IPS-NIHi11 (cell line): ENCODE measurements at places on chromosomes 6 and 20.

DNA sequence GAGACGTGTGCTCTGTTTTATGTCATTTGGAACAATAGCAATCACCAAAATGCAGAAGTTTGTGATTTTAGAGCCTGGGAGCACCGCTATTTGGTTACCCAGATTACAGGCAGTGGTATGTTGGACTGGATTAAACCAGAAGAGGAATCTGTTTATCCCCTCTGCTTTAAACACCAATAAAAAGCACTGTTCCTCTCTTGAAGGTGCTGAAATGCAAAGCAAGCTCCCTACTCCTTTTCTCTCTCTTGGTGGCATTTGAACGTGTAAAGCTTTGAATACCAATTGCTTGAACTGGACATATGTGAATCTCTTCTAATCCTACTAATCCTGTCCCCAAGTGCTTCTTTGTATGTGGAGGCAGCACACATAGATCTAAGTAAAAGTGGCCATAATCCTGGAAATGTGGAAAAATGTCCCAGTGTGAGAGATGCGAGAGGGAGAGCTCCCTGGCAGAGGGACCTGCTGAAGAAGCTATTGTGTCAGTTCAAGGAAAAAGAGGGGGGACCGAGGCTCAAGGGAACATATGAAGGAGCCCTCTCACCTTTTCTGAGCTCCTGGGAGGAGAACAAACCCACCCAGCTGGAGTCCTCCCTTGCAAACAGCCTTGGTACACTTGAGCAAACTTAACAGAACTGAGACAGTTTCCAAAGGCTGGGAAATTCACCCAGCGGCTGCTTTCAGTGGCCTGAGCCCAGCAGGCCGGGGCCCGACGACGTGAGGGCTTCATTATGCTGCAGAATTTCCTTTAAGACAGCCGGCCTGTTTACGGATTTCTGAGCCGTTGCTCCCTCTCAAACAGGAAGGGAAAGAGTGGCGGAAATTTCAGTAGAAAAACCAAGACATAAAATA, 18.8 kb upstream of the OLIG3 start:
- DNase-seq, result peak; percentile 33

- DNase-seq, result no peak
Observed at GRCh38 chr20:51578145-51578459, 35.6 kb upstream of the NFATC2 start.

GRCh38 chr20:16004108-16004854, 569.0 kb downstream of the KIF16B start:
- DNase-seq, result no peak

DNA sequence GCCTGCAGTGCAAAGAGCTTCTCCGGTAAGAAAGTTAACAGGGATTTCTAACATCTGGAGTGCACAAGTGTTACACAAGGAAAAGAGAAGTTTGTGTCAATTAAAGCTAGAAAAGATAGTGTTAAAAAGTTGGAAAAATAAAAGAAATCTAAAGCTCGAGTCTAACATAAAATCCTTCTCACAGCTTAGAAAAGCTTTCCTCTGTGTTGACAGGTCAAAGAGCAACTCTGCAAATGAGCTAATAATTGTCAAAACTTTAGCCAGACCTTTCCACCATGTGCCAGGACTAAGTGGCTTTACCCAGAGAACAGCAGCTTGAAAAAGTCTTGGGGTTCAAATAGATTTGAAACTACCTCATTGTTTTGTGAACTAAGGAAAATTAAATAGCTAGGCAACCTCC, 14.8 kb downstream of the PTPRK start:
- DNase-seq, result no peak

GRCh38 chr6:5707281-5708045, 299.3 kb downstream of the NRN1 start:
- DNase-seq, result no peak

DNA sequence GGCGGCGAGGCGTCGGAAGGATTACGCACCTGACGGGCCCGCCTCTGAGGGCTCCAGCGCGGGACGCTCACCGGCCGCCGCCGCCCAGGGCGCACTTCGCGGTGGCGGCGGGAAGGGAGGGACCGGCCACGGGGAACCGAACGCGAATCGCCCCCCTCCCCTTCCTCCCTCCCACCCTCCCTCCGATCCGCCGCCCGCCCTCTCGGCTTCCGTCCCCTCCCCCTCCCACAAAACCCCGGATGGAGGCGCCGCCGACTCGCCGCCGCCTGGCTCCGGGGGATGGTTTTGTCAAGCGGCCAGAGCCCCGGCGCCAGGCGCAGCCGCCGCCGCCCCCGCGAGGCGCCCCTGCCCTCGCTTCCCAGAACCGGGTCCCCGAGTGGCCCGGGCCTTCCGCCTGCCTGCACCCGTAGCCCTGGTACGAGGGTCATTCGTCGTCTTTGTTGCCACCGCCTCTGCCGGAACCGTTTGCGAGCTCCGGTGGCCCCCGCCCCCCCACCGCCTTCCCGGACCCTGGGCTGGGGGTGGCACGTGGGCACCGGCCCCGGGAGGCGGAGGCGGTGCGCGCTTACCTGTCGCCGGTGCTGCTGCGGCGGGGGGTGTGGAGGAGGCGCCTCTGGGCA, 398 bp downstream of the ZBTB2 start:
- DNase-seq, result peak; percentile 72

- DNase-seq, result peak; percentile 69
Observed at GRCh38 chr6:90295854-90296340, 746 bp downstream of the BACH2 start.

DNA sequence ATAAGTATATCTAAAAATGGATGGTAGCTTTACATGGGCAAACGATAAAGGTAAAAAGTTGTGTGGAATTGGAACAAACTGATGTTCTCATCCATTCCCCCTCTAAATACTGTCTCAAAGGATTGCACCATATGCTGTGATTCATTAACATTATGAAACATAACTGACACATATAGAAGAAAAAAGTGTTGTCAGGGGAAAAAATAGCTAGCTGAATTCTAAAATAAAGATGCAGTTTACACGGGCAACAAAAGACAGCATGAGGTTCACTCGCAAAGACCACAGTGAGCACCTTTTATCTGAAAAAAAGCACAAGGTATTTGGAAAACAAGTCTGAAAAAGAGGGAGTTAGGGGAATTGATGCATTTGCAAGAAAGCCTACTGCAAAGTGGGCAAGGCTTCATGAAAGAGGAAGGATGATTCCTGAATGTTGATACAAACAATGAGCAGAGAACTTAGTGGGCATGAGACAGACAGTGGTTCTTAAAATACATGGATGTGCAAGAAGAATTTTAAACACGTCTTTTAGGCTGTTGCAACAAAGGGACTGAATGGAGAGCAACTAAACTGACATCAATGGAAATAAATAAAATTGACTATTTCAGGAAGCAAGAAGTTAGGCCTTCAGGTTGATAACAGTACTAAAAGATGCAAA, 280.9 kb downstream of the KIF16B start:
- no peak for DNase-seq

- no peak for DNase-seq
Observed at GRCh38 chr20:63052571-63053431, 46.0 kb upstream of the BHLHE23 start.

- DNase-seq, result no peak
Observed at GRCh38 chr6:128763599-128764300, 119.2 kb upstream of the LAMA2 start.

DNA sequence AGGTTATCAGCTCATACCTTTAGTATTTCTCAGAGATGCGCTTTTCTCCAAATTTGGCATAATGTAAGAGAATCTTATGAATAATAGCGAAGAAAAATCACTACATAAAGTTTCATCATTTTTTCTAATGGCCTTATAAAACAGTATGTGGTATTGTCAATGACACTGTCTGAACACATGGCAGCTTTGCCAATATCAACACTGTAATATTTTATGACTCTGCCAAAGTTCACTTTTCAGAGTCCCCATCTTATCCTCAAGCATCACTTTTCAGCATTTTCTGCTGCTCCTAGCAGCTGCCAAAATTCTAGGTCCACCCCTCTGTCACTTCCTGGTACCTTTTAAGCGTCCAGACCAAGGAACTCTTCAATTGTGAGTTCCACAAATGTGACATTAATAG, 171.5 kb upstream of the C6orf118 start:
- DNase-seq, result no peak

GRCh38 chr6:35377002-35377401, 34.6 kb downstream of the PPARD start:
- no peak for DNase-seq

- DNase-seq, result peak; percentile 48
Observed at GRCh38 chr20:21101453-21101931, 4.7 kb downstream of the LINC00237 start.

DNA sequence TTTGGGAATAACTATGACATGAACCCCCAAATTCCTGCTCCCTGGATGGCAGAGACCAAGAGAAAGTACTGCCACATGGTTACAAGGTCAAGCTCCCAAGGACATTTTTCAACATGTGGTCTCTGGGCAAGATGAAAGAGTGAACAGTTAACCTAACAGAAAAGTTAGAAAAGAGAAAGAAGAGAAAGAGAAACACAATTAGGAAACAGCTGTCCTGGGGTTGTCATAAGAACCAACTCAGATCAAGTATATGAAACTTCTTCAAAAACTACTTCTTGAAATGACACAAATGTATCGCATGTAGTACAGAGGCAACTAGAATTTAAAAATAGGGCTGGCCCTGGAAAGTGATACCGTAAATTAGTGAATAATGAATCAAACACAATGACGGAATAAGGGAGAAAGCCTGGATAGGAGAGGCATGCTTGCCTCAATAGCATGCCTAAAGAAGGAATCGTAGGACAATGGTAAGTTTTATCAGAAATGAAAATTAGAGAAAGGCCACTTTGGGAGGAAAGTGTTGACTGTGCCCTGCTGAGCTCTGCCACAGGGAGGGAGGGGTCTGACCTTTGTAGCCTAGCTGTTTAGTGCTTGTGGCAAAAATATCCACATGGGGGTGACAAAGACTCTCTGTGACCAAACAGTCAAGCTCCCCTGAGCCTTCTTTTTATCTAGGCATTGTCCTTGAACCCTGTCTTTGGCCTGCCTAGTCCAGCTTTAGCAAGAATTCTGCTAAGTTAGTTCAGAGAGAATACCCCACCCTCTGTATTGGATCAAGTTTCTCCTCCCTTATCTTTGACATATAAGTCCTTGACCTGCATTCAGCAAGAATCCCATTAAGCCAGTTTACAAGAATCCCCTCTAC, 4.3 kb upstream of the DCBLD1 start:
- DNase-seq, result peak; percentile 26

DNA sequence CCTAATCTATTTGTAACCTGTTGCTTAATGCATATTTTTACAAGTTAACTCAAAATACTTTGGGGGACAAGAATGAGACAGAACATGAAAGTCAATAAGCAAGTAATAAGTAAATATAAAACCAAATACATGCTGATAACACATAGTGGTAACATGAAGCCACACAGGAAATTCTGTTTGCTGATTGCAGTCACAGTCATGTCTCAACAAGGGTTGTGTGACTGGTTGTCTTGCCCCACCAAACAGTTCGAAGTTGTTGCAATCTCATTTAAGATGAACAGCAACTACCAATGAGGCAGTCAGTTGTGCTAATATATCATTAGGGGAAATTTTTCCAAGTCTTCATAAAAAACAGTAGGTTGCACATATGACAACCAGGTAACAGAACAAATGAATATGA, 14.5 kb downstream of the CD24 start:
- no peak for DNase-seq

DNA sequence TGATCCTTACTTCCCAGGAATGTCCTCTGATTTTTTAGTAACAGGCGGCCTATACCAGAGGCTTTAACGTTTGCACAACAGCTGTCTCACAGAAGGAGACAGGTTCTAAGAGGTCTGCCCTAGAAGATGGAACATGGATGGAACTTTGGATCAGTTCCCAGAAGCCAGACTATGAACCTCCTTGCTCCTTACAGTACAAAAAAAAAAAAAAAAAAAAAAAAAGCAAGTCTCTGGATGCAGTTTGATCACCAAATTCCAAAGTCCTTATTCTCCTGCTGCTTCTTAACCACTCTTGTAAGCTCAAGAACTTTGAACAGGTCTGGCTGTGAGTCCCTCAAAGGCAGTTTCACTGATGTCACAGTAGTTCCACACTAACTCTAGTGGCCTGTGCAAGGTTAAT, 2.0 kb upstream of the TRMT11 start:
- no peak for DNase-seq

DNA sequence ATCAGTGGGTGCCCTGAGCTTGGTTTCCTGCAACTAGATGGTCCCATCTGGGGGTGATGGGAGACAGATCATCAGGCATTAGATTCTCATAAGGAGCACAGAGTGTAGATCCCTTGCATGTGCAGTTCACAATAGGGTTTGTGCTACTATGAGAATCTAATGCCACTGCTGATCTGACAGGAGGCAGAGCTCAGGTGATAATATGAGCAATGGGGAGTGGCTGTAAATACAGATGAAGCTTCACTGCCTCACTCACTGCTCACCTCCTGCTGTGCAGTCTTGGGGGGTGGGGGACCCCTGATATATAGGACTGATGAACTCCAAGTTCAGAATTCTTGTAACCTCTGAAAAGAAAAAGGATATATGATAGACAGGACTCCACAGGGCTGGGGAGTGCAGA, 108.0 kb downstream of the RIN2 start:
- no peak for DNase-seq

DNA sequence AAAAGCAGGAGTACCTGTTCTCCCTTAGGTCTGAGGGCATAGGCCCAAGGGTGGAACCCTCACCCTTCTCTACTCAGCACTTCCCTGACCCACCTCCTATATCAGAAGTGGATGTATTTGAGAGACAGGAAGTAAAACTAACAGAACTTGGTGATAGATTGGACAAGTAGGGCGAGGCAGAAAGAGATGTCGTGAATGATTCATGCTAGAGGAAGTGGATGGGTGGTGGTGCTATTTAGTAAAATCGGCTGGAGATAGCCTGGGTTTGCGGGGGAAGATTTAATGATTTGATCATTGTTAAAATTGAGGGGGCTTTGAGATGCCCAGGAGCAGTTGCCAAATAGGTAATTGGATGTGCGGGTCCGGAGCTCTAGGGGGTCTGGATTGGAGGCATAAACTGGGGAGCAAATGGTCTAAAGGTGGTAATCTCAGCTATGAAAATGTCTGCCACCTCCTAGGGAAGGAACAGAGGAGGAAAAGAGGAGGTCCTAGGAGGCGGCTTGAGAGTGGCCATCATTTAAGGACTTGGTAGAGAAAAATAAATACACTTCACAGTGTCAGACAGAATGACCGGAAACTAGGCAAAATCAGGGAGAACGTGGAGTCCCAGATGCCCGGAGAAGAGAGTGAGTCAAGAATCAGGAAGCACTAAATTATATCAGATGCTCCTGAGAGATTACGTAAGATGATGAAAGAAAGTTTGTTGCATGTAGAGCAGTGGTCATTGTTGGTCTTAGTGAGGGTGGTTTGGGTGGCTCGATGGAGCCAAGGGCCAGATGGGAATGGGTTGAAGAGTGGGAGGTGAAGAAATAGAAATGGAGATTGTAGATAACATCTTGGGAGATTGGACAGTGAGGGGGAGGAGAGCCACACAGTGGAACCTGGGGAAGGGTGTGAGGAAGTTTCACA, 142.0 kb downstream of the CEP57L1 start:
- no peak for DNase-seq

DNA sequence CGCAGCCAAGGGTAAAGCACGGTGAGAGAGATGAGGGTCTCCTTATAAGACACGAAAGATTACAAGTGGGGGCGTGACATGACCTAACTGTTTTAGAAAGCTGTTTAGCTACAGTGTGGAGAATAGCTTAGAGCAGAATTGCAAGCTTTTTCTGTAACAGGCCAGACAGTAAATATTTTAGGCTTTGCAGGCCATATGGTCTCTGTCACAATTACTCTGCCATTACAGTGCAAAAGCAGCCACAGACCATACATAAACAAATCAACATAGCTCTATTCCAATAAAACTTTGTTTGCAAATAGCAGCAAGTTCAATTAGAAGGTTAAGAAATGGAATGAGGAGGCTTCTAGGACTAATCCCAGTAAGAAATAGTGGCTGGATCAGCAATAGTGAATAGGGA, 16.8 kb downstream of the PGM3 start:
- DNase-seq, result no peak
